ENCODE measurements at places on chromosomes 6 and 20. TPM values are rescaled to one million over a fixed set of nuclear protein-coding genes. Genes with fewer than 3 reads are reported as not detected.

The FOXC1 gene
- total RNA-seq, result 18.6 TPM

The HMGCLL1 gene
- total RNA-seq, result 0.68 TPM

The IRAK1BP1 gene
- total RNA-seq, result 4.3 TPM

DNA sequence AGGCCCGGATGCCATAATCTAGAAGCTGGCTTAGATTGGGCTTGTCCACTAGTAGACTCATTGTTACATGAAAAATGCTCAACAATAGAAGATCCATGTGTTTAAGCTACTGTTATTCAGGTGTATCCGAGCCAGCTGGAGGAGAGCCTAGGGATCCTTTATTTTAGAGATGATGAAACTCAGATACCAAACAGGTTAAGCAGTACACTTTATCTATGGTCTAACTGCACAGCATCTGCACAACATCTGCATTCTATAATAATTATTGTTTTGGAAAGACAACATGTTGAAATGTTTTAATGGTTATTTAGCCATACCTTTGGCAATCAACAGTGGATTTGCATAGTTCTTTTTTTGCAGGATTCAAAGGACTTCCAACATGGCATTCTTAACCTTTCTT lies 134.1 kb downstream of the RFPL4B start:
- DNase-seq, result no peak
- H3K27me3 ChIP-seq, result no peaks in the 10 kb centered on the region
- H3K4me3 ChIP-seq, result no peak overlapping the region
- no peak overlapping the region for H3K27ac ChIP-seq
- no peaks in the 10 kb centered on the region for H3K36me3 ChIP-seq

- peaks cover 10% of the 10 kb centered on the region for H3K4me1 ChIP-seq
- no peaks in the 10 kb centered on the region for H3K36me3 ChIP-seq
- H3K27me3 ChIP-seq, result no peaks in the 10 kb centered on the region
- no peak overlapping the region for H3K27ac ChIP-seq
- no peak overlapping the region for H3K4me3 ChIP-seq
- DNase-seq, result no peak
These were observed 41.1 kb downstream of the FOXP4 start for GRCh38 chr6:41587131-41587879.

DNA sequence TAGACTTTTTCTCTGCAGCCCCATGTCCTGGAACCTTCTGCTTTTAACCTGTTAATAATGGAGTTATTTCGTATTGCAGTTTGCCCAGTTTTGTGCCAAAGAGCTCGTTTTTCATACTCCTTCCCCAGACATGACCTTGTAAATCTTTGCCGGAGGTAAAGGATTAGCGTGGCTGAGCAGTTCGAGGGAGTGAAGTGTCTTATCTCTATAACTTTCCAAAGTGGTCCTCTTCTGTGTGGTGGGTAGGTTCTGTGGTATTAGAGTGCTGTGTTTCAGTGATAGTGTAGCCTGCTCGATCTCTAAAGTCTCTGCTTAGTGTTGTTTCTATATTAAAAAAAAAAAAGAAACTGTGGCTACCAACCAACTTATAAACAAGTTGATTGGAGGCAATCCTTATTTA lies 67.5 kb downstream of the FARS2 start:
- H3K27me3 ChIP-seq, result no peaks in the 10 kb centered on the region
- DNase-seq, result no peak
- no peaks in the 10 kb centered on the region for H3K36me3 ChIP-seq
- no peak overlapping the region for H3K27ac ChIP-seq
- H3K4me1 ChIP-seq, result no peaks in the 10 kb centered on the region

GRCh38 chr6:20705741-20706140 lies 171.5 kb downstream of the CDKAL1 start:
- H3K27ac ChIP-seq, result no peak overlapping the region
- no peaks in the 10 kb centered on the region for H3K27me3 ChIP-seq
- H3K4me3 ChIP-seq, result no peak overlapping the region
- H3K36me3 ChIP-seq, result no peaks in the 10 kb centered on the region

DNA sequence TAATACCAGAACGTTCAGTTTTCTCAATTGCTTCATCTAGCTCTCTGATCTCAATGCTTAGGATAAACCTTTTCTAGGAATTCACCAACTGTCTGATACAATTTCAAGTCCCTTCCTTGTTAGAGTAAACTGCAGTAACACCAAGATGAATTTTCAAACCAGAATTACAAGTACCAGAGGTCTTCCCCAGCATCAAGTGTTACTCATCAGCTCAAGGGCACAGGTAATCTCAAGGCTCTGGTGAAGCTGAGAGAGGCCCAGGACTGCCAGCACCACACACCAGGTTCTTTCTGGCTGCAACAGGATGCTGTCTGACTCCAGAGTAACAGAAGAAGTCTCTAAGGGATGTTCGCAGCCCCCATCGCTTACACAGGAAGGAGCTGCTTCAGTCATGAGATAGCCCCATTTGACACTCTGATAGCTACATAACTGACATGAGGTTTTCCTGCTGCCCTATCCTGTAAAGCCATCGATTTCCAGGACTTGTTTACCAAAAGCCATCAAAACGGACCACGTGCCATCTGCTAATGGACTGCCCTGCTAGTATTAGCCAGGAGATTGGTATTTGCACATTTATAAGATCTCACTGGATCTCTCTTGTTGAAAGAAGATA lies 549.4 kb downstream of the UTRN start:
- no peaks in the 10 kb centered on the region for H3K4me1 ChIP-seq
- no peak overlapping the region for H3K27ac ChIP-seq
- no peaks in the 10 kb centered on the region for H3K27me3 ChIP-seq
- no peak for DNase-seq
- no peak overlapping the region for H3K4me3 ChIP-seq

DNA sequence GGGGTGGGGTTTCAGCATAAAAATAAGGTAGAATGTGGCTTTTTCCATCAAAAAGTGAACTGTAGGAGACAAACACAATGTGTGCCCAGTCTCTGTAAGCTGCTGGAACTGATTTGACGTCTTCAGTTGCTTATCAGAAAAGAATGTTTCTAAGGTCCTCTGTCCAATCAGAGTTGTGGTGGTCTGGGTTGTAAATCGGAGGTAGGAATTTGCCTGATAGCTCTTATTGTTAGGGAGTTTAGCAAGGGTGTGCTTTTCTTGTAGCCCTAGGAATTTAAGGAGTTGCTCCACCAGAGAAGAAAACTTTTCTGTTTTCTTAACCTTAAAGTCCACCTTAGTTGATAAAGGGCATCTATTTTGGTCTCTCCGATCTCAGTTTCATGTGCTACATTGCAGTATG lies 10.4 kb upstream of the SSTR4 start:
- H3K27ac ChIP-seq, result no peak overlapping the region
- H3K4me1 ChIP-seq, result peaks cover 11% of the 10 kb centered on the region
- no peaks in the 10 kb centered on the region for H3K36me3 ChIP-seq
- no peak for DNase-seq

DNA sequence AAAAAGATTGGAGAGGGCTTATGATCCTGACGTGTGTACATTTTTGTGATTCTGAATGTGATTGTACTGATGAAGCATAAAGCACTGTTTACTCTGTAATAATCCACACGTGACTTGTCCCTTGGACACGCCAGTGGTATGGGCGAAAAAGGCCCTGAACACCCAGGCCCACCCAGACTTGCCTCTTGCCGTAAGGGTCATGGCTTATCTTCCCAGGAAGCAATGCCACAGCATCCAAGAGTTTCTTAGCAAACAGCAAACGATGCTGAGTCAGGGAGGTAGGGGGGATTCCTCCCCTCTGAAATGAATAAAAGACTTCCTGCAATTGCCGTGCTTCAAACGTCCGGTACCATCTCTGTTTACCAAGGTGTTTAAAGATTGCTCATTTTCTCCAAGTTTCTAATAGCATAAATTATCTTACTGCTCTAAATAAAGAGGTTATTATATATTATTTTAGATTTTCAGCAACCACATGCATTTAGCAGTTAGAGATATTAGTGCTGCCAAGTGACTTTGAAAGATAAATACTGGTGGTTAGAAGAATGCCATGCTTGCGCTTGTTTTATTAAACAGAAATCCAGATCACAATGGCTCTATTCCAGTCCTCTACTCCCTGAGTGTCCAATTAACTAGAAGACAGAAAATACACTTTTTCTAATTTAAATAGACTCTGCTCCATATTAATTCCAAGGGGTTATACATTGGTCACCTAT lies 212.8 kb upstream of the CST7 start:
- no peaks in the 10 kb centered on the region for H3K36me3 ChIP-seq
- no peaks in the 10 kb centered on the region for H3K27me3 ChIP-seq
- no peaks in the 10 kb centered on the region for H3K4me1 ChIP-seq
- DNase-seq, result no peak
- H3K4me3 ChIP-seq, result no peak overlapping the region

DNA sequence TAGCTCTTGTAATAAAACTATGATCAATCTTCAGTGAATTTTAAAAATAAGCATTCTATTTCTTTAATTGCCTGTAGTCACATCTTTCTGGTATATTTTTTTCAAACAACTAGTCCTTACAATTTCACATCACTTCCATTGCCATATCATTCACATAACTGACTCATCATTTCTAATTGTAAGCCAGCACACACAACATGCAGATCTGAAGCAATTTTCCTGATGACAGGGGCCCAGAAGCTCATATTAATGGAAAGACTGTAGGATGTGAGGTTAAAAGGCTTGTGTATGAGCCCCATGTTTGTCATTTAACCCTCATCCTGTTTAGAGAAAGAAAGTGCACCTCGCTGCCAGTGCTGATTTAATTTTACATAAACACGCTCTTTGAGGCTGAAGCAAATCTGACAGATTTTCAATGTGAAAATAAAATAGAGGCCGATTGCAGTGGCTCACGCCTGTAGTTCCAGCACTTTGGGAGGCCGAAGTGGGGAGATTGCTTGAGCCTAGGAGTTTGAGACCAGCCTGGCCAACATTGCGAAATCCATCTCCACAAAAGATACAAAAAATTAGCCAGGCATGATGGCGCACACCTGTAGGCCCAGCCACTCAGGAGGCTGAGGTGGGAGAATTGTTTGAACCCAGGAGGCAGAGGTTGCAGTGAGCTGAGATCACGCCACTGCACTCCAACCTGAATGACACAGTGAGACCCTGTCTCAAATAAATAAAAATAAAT lies 40.1 kb upstream of the LTV1 start:
- H3K36me3 ChIP-seq, result 0 out of 2 replicates have a peak, but pooled peaks cover 2% of the 10 kb centered on the region
- no peaks in the 10 kb centered on the region for H3K27me3 ChIP-seq
- H3K27ac ChIP-seq, result no peak overlapping the region
- no peak for DNase-seq

DNA sequence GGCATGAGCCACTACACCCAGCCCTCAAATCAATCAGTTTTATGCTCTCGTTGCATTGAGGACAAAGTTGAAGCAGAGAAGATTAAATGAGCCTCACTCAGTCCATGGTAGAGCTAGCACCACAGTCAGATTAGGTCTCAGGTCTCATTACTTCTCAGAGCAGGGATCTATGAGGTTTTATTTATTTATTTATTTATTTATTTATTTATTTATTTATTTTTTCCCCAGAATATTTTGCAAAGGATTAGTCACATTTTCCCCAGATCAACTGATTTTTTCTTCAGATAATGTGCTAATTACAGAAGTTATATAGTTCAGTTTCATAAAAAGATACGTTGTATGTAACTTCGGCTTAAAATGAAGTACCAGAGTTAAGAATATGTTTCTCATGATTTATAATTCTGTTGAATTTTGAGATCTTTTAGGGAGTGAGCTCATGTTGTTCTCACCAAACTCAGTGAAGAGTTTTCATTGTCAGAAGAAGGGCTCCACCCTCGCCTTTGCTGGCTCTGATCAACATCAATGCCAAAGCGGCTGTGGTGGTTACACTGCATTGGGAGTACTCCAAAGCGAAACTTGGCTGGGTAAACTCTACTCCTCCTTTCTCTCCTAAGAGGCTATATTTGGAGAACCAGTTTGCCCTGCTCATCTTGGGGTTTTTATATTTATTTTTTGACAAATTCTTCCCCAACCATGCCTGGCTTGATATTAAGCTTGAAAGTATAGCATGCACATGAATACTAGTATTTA lies 12.9 kb upstream of the ID4 start:
- no peaks in the 10 kb centered on the region for H3K4me1 ChIP-seq
- H3K27me3 ChIP-seq, result no peaks in the 10 kb centered on the region
- H3K36me3 ChIP-seq, result no peaks in the 10 kb centered on the region
- no peak overlapping the region for H3K27ac ChIP-seq
- no peak for DNase-seq

GRCh38 chr6:150902142-150902776 lies 36.8 kb downstream of the MTHFD1L start:
- no peak overlapping the region for H3K27ac ChIP-seq
- H3K4me1 ChIP-seq, result no peaks in the 10 kb centered on the region
- no peaks in the 10 kb centered on the region for H3K27me3 ChIP-seq
- H3K36me3 ChIP-seq, result peaks cover 20% of the 10 kb centered on the region

- H3K4me3 ChIP-seq, result no peak overlapping the region
- no peak for DNase-seq
- H3K27me3 ChIP-seq, result no peaks in the 10 kb centered on the region
- peaks cover 29% of the 10 kb centered on the region for H3K36me3 ChIP-seq
- H3K4me1 ChIP-seq, result peaks cover 25% of the 10 kb centered on the region
These were observed 3.5 kb downstream of the TUBB1 start for GRCh38 chr20:59022754-59023153.

DNA sequence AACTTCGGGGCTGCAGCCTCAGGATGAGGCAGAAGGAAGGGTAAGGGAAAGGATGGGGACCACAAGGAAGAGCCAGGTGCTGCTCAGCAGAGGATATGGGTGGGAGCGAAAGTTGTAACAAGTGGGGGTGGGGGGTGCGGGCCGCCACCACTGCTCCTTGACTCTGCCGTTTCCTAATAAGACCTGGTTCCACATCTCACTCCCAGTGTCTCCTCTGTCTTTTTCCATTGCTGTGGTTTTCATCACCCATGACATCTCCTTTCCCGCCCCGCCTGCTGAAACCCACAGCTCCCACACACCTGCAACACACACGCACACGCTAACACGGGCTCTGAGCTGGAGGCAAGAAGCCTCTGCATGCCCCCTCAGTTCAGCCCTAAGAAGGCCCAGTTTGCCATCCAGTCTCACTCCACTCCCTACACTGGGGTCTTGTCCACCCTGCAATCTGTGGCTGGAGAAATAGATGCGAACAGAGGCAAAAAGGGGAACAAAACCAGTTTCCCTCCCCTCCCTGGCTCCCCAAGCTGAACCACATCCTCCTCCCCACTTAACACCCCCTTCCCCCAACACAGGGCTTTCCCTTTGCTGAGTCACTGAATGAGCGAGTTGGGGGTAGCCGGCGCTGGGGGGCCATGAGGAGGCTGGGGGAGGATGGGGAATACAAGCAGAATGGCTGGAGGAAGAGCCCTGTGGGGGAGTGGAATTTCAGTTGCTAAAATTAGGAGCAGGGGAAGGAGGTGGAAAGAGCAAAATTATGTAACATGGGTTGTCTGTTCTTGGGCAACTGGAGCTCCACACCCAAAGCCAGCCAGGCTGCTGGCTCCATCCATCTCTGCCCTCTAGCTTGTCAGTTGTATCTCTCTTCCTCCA lies 11.5 kb downstream of the NFKBIL1 start:
- H3K27ac ChIP-seq, result peak overlapping the region; percentile 33
- H3K36me3 ChIP-seq, result 0 out of 2 replicates have a peak, but pooled peaks cover 6% of the 10 kb centered on the region
- peaks cover 15% of the 10 kb centered on the region for H3K4me1 ChIP-seq
- DNase-seq, result no peak
- no peaks in the 10 kb centered on the region for H3K27me3 ChIP-seq

DNA sequence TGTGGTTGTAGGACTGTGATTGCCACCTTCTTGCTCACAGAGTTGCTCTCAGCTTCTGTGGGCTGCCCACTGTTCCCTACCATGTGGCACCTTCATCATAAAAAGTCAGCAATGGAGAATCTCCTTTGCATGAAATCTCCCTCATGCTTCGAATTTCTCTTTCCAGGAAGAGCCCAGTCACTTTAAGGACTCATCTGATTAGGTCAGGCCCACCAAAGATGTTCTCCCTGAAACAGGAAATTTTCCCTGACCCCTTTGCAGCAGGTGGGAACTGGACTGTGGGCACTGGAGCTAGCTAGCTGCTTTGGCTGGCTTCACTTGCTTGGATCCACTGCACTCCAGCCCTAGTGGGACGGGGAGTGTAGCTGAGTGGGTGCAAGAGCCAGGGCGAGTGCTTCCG lies 47.7 kb upstream of the FAM184A start:
- no peaks in the 10 kb centered on the region for H3K36me3 ChIP-seq
- H3K4me3 ChIP-seq, result no peak overlapping the region
- no peak for DNase-seq
- H3K27ac ChIP-seq, result no peak overlapping the region
